ENCODE measurements at places on chromosomes 16 and 17. TPM values are rescaled to one million over a fixed set of nuclear protein-coding genes. Genes with fewer than 3 reads are reported as not detected.

Gene NGFR
- total RNA-seq, result 0.07 TPM

DNA sequence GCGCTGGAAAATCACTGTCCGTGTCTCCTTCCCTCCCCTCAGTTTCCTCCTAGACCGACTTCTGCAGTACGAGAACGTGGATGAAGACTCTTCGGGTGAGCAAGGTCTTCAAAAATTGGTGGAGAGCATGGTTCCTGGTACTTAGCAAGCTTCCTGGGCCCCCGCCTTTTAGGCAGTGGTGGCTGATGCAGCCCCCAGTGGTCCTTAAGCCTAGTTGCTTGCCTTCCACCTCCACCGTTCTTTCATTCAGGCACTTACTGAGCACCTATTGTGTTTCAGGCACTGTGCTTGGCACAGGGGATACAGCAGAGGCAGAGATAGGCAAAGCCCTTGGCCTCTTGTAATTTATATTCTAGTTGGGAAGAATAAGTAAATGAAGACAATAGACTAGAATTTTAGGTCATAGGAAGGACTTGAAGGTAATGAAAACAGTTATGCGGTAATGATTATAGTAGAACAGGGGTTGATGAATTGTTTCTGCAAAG, 767 bp downstream of the INO80E start:
- DNase-seq, result no peak

GRCh38 chr17:42456223-42457106, 2.2 kb upstream of the ATP6V0A1 start:
- DNase-seq, result no peak

- no peak for DNase-seq
Measured at GRCh38 chr17:1124896-1125787, 54.6 kb downstream of the ABR start.

DNA sequence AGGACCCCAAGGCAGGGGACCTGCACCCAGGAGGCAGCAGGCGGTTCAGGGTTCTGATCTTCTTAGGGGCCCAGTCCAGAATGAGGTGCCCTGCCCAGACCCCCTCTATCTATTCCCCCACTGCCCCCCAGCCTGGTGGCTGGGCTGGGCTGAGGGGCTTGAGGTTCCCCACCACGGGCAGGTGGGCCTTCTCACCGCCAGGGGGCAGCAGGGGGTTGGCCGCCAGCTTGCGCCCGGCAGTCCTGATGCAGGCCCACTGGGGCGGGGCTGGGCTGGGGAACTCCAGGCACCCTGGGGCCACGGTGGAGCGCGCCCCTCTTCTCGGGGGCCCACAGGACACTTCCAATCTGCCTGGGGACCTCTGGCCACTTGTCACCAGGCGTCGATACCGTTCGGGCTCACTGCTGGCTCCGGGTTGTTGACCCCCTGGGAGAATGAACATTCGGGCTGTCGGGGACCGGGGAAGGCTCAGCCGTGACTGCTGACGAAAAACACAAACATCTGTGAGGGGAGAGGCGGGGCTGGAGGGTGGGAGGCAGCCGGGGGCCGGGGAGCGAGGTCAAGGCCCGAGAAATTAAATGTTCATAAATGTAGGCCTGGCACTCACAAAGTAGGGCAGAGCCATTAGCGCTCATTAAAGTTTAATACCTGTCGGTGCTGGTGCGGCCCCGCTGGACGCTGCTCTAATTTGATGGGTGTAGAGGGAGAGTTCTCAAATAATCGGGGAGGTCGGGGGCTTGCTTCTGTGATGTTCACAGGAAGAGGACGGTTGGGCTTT, 219.3 kb upstream of the GSE1 start:
- DNase-seq, result no peak

Gene FBXO39
- not detected for total RNA-seq

DNA sequence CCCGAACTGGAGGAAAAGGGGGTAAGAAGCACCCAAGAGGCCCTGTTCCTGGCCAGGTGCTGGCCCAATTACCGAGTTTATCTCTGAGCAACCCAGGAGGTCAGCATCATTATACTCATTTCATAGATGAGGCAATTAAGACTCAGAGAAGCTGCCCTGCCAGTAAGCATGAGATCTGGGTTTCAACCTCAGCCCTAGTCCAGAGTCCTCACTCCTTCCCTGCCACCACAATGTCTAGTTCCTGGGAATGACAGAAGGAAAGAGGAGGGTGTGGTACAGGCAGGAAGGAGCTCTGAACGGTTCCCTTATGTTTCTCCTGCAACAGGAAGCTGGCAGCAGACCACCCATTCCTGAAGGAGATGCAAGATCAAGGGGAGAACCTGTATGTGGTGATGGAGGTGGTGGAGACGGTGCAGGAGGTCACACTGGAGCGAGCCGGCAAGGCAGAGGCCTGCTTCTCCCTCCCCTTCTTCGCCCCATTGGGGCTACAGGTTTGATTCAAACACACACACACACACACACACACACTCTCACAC, 7.4 kb downstream of the GSDMA start:
- no peak for DNase-seq

DNA sequence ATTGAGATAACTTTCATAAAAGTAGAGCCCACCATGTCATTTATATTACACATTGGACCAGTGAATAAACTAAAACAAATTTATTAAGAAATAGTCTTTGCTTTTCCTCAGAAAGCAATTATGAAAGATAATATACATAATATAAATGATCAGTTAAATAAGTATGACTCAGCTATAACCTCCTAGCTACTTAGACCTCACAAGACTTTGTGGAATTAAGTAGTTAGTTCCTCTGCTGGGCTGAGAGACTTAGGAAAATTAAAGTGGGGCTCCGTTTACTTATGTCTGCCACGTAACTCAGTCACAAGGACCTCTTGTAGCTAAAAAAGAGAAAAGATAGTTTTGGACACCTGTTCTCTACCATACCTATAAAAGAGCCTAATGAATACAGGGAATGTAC, 76.9 kb downstream of the MRTFB start:
- no peak for DNase-seq

DNA sequence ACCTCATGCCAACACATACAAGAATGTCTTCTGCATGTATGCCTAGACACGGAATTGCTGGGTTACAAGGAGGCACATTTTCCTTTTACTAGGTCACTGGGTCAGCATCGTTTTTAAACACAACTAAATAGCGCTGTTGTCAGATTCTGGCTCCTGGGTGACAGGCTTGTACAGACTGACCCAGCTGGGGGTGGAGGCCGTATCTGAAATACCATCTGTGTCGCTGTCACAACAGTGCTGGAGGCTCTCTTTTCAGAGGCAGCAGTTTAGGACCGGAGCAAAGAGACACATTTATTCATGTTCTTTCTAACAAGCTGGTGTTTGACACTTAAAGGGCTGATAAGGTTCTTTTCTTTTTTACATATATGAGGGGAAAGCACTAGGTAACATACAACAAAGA, 403.0 kb upstream of the ASIC2 start:
- no peak for DNase-seq

Gene HOXB1
- total RNA-seq, result not detected

Gene RNF222
- total RNA-seq, result not detected

Gene GPT2
- total RNA-seq, result 23.3 TPM

DNA sequence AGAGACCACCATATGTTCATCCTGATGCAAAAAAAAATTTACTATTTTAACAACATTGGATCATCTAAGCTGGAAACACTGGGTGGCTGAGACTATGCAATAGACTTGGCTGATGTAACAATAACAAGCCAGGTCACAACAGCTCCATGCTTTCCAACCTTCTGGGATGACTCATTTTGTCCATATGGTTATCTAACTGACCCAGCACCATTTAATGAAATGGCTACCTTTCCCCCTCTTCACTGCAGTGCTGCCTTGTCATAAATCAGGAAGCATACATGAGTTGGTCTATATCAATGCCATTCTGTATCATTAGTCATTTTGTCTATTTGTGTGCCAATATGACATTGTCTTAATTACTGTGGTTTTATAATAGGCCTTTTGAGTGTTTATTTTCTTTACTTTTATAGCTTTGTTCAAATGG, 217.6 kb upstream of the KCNJ16 start:
- DNase-seq, result peak; percentile 70

Gene HAP1
- 0.69 TPM for total RNA-seq

Gene HIC1
- total RNA-seq, result 0.12 TPM

Gene TPSD1
- not detected for total RNA-seq

GRCh38 chr17:21772321-21772720, 80.0 kb downstream of the KCNJ18 start:
- no peak for DNase-seq

GRCh38 chr16:875182-876040, 74.9 kb upstream of the GNG13 start:
- DNase-seq, result no peak

- no peak for DNase-seq
Measured at GRCh38 chr16:21659124-21659523, 4.6 kb upstream of the OTOA start.

Gene ACSM2A
- not detected for total RNA-seq

Gene BFAR
- 77.6 TPM for total RNA-seq

Gene EXOC3L1
- total RNA-seq, result not detected

- DNase-seq, result no peak
Measured at GRCh38 chr17:28295677-28296578, 23.1 kb upstream of the TMEM97 start.

GRCh38 chr17:78387977-78388941, 9.8 kb downstream of the PGS1 start:
- DNase-seq, result no peak

GRCh38 chr17:31269036-31269577, 27.9 kb downstream of the OMG start:
- DNase-seq, result no peak

- no peak for DNase-seq
Measured at GRCh38 chr16:5438591-5438990, 341.0 kb upstream of the EEF2KMT start.

Gene ALOX15
- total RNA-seq, result 2.3 TPM

Gene SRL
- not detected for total RNA-seq

GRCh38 chr16:70573451-70574121, 50.0 kb downstream of the SF3B3 start:
- no peak for DNase-seq

Gene CCL4L2
- not detected for total RNA-seq

- DNase-seq, result peak; percentile 73
Measured at GRCh38 chr16:68229431-68230175, 6.3 kb downstream of the ESRP2 start.

Gene PRDM7
- total RNA-seq, result not detected

Gene SCIMP
- total RNA-seq, result not detected

Gene SDK2
- not detected for total RNA-seq
